HFFc6 (cell line): ENCODE measurements at places on chromosomes 4 and X. TPM values are rescaled to one million over a fixed set of nuclear protein-coding genes. Genes with fewer than 3 reads are reported as not detected.

DNA sequence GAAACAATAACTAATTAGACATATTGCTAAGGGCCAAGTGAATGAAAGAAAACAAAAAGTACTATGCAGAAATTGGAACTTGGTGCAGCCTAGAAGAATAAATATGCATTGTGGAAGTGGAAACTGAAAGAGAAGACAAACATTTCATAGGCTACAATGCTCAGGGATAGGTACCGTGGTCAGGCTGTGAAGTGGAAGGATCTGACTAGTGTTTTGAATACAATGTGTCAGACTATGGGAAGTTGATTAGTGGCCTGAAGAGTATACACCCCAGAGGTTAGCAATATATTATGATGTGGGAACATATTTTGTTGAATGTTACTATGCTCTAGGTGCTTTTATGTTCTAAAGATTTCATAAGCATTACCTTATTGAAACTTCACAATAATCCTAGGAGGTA is 36.8 kb downstream of the GPRIN3 start:
- no peak for DNase-seq

Gene NPY5R
- not detected in 3 replicates for total RNA-seq

- DNase-seq: no peak
These were observed 2.6 kb downstream of the PGK1 start for GRCh38 chrX:78106651-78106986.

Gene ARX
- total RNA-seq: not detected in 3 replicates

Gene KLHL4
- not detected in 3 replicates for total RNA-seq

Gene MGARP
- total RNA-seq: 11.6 to 41.5 TPM (median 21.7 TPM) in 3 replicates

DNA sequence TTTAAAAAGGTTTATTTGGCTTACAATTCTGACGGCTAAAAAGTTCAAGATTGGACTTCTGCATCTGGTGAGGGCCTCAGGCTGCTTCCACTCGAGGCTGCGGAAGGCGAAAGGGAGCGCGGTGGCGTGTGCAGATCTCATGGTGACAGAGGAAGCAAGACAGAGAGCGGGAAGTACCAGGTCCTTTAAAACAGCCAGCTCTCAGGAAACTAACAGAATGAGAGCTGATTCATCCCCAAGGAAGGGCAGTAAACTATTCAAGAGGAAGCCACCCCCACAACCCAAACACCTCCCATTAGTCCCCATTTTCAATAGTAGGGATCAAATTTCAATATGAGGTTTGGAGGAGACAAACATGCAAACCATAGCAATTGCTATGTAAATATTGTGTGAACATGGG is 2144.2 kb upstream of the AGA start:
- DNase-seq: no peak

DNA sequence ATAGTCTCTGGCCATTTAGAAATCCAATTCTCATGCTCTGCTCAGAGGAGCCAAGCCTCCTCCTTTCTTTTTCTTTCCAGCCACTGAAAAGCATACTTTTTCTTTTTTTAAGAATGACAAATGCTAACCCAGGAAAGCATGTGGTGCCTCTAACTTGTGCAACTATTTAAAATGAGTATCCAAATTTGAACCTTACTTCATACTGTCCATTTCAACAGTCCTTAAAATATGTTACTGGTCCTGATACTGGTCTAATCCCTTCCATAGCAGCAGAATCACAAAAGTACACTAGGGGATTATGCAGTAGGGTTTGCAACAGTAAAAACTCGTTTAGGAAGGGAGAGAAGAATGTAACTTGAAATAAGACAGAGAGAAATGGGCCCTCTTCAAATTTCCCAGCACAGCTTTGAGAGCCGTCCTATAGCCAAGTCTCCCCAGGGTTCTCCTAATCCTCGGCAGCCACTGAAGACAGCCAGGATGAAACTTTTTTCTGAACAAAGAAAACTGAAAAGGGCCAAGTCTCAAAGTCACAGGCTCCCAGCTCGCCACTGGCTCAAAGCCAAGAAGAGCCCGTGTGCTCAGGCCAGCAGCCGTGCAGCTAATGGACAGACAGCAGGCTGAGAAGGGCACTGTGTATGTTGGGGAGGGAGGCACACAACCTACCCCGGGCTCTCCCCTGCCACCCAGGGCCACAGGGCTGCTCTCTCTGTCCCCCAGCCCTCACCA is 39.5 kb downstream of the GPC4 start:
- DNase-seq: no peak

DNA sequence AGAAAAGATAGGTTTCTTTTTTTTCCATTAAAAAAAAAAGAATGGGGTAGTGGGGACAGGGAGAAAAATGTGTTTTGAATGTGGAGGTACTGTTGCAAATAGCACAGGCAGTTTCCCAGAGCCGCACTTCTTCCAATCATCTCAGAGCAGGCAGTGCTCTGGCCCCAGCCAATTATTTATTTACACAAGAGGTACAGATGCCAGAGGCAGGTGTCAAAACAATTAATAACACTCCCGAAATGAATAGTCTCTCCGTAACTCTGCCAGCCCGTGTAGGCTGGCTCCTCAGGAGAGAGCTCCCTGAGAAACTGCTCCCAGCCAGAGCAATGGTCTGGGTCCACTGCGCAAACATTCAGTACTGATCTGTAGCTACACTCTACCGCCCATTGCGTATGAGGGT is 130.8 kb upstream of the IL1RAPL2 start:
- DNase-seq: no peak

Gene PPP2R2C
- total RNA-seq: 0.23 TPM in 1 of 2 replicates, not detected in the other

DNA sequence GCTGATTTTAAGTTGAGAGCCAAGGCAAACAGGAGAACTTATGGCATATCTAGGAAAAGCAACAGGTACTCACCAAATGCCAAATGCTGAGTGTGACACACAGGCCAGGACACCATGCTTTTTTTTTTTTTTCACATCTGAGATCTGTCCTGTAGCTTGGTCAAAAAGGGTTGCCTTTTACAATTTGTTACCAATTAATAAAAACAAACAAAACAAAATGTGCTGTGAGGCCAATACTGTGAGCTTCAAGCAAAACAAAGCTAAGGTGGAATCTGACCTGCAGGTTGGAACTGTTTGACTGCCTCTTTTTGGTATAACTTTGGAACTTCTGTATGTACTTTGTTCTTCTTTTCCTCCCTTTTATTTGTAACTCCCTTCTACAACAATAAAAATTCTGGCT is 548.5 kb upstream of the IGFBP7 start:
- DNase-seq: no peak

DNA sequence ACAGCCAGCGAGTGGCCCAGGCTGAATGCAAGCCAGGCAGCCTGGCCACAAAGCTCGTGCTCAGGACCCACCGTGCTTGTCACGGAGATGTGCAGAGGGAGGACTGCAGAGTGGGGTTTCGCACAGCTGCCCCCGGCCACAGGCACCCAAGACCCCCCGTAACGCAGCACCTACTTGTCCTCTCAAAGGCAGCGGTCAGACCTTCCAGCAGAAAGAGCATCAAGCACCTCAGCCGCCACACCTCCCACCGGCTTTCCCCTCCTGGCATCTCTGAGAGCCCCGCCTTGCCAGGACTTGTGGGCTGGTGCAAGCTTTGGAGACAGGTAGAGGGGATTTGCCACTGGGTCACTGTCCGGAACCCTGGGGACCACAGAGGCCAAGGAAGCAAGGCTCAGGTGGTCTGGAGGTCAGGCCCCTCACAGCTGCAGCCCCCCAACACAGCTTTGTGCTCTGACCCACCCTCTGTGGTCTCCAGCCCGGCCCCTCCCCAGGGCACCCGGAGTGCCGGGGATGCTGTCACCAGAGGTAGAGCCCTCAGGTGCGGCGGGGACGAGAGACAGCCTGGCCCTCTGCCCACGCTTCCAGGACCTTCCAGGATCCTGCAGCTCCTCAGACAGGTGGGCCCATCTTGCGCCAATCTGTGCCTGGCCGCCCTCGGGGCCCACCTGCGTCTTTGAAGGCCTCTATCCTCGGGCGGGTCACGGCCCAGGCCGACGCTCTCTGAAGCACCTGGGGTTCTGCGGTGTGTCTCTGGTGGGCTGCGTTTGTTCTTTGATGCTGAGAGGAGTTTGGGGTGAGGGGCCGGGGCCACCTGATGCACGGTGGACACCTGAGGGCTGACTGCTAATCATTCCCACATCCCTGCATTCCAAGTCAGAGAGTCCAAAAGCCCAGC is 34.4 kb upstream of the HMX1 start:
- no peak for DNase-seq

DNA sequence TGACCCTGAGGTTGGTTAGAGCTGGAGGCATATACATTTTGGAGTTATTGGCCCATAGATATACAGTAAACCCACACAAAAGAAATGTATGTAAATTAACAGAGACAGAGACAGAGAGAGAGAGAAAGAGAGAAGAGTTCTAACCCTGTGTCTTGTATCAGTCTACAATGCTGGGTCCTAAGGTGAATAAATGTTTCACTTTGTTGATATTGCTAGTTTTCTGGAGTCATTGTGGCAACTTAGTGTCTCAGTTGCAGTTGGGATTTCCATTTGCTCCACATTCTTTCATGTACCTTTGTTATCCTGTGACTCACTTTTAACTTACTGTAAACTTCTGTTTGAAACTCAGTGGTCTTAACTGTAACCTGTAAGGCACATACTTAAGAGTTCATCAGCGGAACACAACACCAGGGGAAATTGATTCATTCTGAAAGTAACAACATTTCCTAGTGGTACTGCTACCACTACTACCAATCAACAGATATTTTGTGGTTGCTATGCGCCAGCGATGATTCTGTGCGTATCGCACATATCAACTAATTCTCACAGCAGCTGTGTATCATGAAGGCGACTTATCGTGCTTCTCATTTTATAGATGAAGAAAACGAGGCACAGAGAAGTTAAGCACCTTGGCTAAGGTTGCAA is 38.5 kb upstream of the ETDA start:
- DNase-seq: no peak

GRCh38 chrX:32448320-32448719 is 763.0 kb downstream of the DMD start:
- no peak for DNase-seq

DNA sequence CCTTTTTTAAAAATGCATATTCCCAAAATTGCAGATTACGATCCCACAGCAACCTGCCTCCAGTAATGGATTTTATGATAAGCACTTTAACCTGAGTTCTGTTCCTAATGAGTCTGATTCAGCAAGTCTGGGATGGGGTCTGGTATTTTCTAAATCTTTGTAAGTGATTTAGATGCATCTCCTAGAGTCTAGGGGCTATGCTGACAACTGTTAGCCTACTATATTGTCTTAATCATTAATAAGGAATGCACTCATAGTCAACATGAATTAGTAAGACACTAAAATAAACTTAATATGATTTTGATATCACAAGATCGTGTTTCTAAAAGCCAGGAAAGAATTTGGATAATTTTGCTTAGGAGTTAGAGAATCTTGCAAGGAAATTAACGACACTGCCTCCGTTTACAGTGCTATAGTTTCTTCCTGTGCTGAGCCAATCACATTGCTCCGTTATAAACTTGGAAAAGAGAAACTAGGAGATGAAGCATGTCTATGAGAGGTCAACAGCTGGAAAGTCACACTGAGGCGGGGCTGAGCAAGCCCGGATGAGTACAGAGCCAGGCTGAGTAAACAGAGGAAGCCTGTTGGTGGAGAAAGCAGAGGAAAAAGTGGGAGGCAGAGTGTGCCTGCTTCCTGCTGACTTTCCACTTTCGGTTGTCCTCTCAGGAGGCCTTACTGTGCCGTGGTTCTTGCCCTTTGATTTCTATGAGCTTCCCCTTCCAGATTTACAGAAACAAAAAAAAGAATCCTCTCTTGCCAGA is 5.4 kb downstream of the SCARB2 start:
- DNase-seq: peak; percentile 90

DNA sequence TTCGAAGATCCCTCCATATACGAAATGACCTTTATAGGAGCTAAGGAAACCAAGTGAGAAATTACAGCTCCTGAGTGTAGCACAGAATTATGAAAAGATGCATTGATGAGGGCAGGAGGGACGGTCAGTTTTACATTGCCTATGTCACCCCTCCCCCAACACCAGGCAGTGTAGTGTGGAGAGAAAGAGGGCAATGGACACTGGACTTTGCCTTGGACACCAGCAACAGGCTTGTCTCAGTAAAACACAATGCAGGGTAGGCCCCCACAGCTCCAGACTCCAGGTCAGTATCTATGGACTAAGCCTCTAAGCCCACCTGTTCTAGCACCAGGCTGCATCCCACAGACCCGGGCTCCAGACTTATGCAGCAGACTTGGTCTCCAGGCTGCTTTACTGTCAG is 16.5 kb downstream of the APOOL start:
- DNase-seq: no peak

DNA sequence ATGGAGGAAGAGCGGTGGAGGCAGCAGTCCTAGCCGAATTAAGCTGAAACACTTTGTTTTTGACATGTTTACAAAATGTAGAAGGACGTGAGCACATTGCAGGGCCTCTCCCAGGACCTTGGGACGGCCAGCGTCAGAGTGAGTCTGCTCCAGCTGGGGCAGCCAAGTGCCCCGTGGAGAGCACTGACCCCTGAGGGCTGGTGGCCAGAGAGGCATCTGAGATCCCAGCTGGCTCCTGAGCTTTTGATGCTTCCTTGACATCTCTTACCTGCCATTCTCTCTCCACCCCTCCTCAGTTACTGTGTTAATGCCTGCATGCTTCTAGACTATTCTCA is 24.7 kb downstream of the NAT8L start:
- no peak for DNase-seq

- DNase-seq: no peak
These were observed 257.7 kb downstream of the ADAMTS3 start for GRCh38 chr4:72311291-72311690.

Gene PAGE2B
- total RNA-seq: not detected in 2 replicates

Gene TBC1D8B
- 13.8 to 15.8 TPM (median 14.8 TPM) in 3 replicates for total RNA-seq

GRCh38 chr4:152735906-152736305 is 43.6 kb downstream of the TIGD4 start:
- DNase-seq: no peak

Gene DDIT4L
- 0.50 to 3.5 TPM (median 1.9 TPM) in 3 replicates for total RNA-seq

GRCh38 chr4:7971159-7971631 is 31.5 kb upstream of the AFAP1 start:
- no peak for DNase-seq

Gene ING2
- 13.3 to 16.8 TPM (median 15.8 TPM) in 3 replicates for total RNA-seq

Gene PRKX
- total RNA-seq: 10.4 to 12.4 TPM (median 12.2 TPM) in 3 replicates

Gene EFHC2
- not detected in 3 replicates for total RNA-seq

Gene SRPK3
- total RNA-seq: 0.18 to 0.40 TPM (median 0.21 TPM) in 3 replicates

Gene NHS
- 2.7 to 4.9 TPM (median 2.7 TPM) in 3 replicates for total RNA-seq

DNA sequence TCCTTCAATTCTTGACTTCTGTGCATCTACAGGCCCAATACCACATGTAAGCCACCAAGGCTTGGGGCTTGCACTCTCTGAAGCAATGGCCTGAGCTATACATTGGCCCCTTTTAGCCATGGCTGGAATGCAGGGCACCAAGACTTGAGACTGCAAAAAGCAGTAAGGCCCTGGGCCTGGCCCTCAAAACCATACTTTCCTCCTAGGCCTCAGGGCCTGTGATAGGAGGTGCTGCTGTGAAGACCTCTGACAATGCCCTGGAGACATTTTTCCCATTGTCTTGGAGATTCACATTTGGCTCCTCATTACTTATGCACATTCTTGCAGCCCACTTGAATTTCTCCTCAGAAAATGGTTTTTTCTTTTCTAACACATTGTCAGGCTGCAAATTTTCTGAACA is 68.5 kb upstream of the FSTL5 start:
- no peak for DNase-seq

DNA sequence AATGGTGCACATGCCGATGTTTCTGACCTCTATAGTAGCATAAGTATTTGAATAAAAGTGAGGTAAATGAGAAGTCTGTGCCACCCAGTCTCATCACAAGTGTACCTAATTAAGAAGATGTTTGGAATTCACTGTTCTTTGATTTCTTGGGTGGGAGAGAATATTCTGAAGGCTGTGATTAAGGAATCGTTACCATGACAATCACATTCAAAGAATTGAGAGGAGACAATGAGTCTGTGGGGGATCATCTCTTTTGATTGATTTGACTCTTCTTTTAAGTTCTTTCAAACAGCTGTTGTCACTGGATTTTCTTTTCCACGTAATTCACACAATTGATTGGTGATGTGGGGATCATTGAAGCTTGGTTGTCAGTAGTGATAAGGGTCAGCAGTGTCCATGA is 18.1 kb downstream of the FHL1 start:
- DNase-seq: no peak

Gene RAB9B
- 0.19 to 0.29 TPM (median 0.24 TPM) in 3 replicates for total RNA-seq
